ENCODE measurements at places on chromosomes 6 and 20. TPM values are rescaled to one million over a fixed set of nuclear protein-coding genes. Genes with fewer than 3 reads are reported as not detected.

The DYNLT1 gene
- 71.5 TPM for polyA plus RNA-seq

DNA sequence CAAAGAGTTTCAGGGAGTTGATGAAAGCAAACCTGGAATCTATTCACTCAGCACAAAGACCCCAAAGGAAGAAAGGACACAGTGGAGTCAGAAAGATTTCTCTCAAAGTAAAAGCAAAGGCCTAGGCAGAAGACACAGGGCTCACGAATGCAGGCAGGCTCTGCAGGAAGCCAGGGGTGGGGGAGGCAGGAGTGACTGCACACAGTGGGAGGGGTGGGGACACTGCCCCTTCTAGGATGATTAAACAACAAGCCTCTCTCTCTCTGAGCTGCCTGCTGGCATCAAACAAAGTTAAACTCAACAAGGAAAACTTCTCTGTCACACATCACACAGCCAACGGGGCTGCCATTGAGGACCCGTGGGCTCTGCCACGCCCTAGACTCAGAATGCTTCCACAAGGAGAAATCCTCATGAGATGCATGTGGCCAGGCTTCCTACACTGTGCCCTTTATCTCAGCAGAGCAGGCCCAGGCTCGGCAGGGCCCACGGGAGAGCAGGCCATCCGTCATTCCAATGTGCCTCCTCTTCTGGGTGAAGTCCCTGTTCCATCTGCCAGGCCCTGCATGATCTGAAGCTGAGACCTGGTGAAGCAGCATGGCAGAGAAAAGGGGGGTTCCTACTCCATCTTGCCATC, 70.1 kb downstream of the RAMACL start:
- DNase-seq = no peak

- no peak for DNase-seq
These were observed 113.6 kb downstream of the RFX6 start for GRCh38 chr6:116990679-116991078.

- DNase-seq = no peak
These were observed 190.3 kb upstream of the PCSK2 start for GRCh38 chr20:17036541-17036940.

Data from hindlimb muscle (tissue), 1 donor.